NCI-H1417 treated with DMSO at 0.1 percent for 48 hours (cell line): ENCODE measurements at places on chromosomes 12 and 14.

- no peak for DNase-seq
Measured at GRCh38 chr14:22506778-22507351, 82.2 kb downstream of the DAD1 start.

DNA sequence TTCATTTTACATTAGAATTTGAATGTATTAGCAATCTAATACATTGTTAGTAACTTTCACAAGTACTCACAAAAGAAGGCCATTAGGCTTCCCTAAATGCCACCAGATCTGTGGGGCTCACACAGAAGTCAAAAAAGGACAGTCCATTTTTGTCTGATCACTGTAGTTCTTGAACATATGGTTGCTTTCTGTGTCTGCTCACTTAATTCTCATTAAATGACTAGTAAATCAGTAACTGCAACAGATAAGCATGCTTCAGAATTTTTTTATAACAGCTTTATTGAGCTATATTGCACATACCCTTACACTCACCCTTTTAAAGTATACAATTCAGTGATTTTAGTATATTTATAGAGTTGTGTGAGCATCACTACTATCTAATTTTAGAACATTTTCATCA lies 71.4 kb downstream of the DENND5B start:
- no peak for DNase-seq

DNA sequence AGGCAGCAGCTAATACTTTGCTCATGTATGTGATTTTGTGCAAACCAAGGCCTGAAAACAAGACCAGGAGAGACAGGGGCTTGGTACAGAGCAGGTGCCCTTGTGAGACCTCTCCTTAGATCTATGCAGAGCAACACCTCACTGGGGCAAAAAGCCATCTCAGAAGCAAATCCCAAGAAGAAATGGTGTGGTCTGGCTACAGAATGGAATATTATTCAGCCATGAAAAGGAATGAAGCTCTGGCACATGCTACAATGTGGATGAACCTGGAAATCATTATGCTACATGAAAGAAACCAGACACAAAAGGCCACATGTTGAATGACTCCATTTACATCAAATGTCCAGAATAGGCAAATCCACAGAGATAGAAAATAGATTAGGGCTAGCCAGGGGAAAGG lies 61.6 kb downstream of the KDM2B start:
- no peak for DNase-seq

DNA sequence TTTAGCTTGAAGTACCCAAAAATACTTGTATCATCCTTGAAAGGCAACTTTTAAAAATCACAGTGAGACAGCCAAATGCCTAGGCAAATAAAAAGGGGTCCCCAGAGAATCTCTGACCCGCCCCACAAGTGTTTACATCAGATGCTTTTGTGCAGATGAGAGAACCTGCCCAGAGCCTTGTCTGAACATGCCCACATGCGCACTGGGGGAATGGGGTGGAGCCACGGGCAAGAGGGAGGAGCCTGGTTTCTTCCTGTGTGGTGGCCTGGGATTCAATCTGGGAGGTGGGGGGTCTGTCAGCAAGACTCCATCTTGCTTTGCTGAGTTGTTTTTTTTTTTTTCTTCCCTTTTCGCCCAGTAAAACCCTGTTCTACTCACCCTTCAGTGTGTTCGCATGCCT lies 381.7 kb upstream of the CCDC196 start:
- DNase-seq = no peak

- no peak for DNase-seq
Measured at GRCh38 chr12:32843528-32844095, 53.0 kb downstream of the PKP2 start.

DNA sequence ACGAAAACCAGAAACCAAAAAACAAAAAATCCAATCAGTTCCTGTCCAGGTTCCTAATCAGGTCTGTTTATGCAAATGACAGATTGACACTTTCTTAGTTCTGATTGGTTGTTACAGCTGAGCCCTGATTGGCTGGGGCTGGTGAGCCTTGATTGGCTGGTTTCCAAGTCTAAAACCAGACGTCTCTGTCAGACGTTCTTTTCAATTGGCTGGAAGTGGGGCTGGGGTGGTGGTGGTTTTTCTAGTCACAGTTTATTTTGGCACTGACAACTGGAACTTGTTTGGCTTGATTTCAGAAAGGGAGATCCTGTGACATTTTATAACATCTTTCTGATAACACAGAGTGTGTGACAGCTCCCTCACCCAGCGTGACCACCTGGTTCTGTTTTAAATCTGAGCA lies 36.1 kb upstream of the PRICKLE1 start:
- DNase-seq = no peak

GRCh38 chr12:77016606-77017005 lies 48.8 kb downstream of the E2F7 start:
- DNase-seq = no peak

- DNase-seq = no peak
Measured at GRCh38 chr14:81386290-81386745, 13.8 kb downstream of the STON2 start.

DNA sequence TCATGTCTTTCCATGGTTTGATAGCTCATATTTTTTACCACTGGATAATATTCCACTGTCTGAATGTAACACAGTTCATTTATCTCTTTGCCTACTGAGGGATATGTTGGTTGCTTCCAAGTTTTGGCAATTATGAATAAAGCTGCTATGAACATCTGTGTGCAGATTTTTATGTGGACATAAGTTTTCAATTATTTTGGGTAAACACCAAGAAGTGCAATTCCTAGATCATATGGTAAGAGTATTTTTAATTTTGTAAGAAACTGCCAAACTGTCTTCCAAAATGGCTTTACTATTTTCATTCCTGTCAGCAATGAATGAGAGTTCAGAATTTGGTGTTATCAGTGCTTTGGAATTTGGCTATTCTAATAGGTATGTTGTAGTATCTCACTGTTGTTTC lies 43.7 kb upstream of the SLC35F4 start:
- no peak for DNase-seq

DNA sequence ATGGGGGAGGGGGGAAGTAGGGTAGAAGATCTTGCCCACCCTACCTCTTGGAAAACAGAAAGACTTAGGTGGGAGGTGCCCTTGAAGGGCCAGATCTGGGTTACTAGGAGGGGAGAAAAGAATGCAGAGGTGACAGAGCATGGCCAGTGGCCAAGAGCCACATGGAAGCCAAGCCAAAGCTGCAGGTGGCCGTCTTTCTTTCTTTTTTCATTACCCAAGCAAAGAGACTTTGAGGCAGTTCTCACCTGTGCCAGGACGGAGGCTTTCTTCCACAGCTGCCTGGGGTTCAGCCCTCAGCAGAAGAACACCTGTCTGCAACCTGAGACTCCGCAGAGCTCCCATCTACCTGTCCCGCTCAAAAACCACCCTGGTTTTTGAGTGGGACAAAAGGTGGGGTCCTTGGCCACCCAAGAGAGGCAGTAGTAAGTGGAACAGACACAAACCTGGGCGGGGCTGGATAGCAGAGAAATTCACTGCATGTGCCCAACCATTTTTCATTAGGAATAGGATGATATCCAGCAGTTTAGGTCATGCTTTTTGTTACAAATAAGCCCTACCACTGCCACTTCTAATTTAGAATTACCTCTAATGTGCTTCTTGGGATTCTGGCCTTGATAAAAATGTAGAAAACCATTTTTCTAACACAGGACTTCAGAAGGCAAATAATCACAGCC lies 116.5 kb downstream of the DYRK2 start:
- DNase-seq = no peak

DNA sequence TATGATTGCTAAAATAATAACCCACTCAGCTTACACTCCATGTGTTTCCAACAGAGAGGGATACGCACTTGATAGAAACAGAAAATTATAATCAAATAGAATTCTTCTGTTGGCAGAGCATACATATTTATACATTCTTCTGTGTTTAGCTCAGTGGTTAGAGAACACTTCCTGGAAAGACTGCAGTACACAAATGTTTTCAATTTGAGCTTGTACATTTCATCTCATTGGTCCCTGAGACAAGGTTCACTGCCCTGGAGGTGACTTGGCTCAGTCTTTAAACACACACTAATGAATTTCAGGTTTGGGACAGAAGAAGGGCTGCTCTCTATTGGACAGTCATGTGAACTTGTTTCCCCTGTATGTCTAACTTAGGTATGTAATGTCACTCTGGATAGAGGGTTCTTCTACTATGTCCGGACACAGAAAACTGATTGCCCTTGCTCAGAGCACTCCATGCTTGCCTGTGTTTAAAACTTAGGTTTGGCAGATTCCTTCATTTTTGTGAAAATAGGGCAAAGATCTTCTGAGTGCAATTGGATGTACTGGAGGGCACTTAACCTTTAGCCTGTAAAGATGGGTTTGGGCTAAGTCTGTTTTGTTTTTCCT lies 22.9 kb downstream of the PROX2 start:
- no peak for DNase-seq

GRCh38 chr12:73225941-73226340 lies 953.8 kb downstream of the TRHDE start:
- no peak for DNase-seq

GRCh38 chr14:105205673-105206208 lies 24.6 kb upstream of the NUDT14 start:
- DNase-seq = no peak

GRCh38 chr12:104463368-104463767 lies 6.6 kb downstream of the CHST11 start:
- no peak for DNase-seq

DNA sequence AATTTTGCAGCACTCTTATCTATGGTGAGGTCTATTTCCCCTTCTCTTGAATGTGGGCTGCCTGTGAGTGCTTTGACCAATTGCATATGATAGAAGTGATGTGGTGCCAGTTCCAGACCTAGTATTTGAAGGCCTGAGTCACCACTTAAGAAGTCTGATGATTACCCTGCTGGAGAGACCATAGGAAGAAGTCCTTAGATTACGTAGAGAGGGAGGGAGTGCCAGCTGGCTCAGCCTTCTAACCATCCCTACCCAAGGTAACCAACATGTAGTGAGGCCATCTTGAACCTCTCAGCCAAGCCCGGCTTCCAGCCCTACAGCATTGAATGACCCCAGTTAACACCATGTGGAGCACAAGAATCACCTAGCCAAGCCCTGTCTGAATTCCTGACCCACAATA lies 166.9 kb downstream of the NELL2 start:
- no peak for DNase-seq

DNA sequence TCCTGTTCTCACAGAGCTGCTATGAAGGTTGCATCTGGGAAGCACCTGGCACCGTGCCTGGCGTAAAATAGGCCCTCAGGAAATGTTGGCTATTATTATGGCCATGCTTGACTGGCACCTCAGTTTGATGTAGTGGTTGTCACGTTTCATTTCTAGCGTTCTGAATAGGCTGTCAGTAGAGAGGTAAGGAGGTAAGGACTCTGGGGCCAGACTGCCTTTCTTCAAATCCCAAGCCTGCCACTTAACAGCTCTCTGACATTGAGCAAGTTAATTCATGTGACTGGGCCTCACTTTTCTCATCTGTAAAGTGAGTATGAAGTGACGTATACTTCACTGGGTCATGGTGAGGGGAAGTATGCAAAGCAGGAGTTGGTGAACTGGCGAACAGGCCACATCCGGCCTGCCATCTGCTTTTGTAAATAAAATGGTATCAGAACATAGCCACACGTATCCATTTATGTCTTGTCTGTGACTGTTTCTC lies 196.2 kb downstream of the CACNA1C start:
- peak; percentile 36 for DNase-seq

DNA sequence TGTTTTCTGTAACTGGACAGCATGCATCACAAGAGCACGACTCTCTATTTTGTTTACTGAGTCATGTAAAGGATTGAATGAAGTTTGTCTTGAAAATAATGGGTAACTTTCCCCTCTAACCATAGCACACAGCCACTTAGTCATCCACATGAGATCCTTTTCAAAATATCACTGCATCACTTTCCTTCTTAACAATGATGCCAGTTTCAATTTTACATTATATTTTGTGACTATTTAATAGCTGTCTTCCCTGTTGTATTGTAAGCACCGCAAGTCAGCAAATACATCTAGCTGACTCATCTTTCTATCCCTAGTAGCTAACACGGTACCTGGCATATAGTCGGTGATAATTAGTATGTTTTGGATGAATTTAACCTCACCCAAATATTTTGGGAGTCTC lies 83.3 kb upstream of the PPM1H start:
- DNase-seq = no peak

- DNase-seq = no peak
Measured at GRCh38 chr12:30507576-30507975, 188.1 kb downstream of the IPO8 start.

DNA sequence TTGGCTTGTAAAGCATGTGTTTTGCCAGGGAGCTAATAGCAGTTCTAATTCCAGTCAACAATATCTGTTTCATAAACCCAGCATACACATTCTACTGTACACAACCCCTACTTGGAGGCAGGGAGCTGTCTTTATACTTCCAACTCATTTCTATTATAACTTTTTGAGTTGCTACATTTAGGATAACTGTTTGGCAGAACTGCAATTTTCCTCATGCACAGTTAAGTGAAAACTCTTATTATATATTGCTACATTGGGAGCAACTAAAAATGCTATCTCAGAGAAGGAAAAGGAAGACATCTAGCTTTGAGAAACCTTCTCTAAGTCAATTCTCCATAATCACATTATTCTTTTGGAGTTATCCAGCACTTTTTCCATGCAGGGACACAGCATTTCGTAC lies 480.2 kb downstream of the RPS29 start:
- no peak for DNase-seq

GRCh38 chr12:15534322-15534721 lies 212.0 kb downstream of the PTPRO start:
- DNase-seq = no peak

DNA sequence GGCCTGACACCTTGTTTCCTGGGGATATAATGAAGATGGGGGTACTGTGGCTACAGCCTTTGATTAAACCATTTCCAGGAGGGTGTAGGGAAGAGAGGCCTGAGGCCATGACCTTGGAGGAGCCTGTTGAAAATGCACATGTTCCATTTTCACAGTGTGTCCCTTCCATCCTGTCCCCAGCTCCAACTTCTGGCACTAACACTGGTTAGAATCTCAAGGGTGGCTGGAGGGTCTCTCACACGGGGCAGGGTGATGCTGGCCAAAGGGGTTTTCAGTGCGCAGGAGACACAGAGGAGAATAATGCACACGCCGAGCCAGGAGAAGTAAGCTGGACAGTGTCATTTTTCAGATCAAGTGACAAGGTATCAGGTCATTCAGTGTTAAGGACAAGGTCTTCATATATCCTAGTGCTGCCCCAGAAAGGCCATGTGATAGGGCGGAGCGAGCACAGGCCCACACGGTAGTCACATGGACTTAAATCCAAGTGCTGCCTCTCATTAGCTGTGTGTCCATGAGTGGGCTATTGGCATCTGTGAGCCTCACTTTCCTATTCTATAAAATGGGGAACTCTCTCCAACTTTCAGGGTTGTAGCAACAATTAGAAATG lies 36.4 kb upstream of the TUNAR start:
- DNase-seq = no peak
